NCI-H1417 treated with DMSO at 0.1 percent for 48 hours (cell line): ENCODE measurements at places on chromosomes 3 and 15.

DNA sequence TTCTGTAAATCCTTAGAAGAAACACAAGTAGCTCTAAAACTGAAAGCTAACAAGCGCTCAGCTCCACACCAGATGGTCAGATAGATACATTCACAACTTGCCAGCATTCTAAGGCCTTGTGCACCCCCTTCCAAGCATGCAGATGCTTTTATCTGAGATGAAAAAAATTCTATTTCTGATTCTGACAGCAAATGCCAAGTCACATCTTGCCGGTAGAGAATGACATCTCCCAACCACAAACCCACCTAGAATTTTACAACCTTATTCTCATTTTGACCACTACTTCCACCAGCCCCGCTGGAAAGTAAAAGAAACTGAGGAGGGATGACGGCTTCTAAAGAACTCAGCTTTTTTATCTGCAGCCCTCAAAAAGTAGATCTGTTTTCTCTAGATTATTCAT is 57.7 kb downstream of the SUMF1 start:
- no peak for DNase-seq

DNA sequence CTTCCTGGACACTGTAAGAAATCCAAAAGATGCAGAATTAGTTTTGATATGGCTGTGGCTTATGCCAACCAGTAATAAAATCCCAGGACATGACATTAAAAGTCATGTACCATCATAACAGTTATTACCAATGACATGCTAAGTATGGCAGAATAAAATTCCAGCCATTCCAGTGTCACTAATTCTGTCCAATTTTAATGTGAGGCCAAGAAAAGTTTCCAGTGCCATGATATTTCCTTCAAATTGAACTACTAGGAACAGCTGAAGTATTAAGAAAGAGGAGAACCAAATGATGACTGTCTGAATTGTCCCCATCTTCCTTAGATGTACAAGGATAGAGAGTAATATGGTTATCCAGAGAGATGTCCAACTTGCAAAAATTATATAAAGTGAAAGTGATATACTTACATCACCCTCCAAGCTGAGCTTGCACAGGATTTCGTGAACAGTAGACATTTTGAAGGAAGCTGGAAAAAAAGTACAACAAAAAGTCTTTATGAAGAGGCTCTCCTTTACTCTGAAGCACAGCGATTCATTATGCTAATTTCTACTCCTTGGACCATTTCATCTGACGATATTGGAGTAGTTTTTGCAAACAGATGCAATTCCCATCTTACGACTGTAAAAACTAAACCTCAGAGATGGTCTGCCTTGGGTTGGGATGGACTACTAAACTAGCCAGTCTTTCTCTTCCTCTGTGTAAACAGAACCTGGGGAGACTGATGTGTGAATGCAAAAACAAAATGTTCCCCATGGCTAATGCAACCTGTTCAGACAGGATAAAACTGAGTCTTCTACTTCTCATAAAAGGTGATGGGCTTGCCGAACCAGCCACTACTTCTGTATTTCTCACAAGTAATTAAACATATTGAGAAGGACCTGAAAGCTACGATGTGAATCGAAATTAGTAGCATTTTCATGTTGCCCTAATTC is 11.9 kb downstream of the ANXA2 start:
- no peak for DNase-seq

GRCh38 chr15:57553526-57553925 is 38.2 kb upstream of the MYZAP start:
- DNase-seq: no peak

DNA sequence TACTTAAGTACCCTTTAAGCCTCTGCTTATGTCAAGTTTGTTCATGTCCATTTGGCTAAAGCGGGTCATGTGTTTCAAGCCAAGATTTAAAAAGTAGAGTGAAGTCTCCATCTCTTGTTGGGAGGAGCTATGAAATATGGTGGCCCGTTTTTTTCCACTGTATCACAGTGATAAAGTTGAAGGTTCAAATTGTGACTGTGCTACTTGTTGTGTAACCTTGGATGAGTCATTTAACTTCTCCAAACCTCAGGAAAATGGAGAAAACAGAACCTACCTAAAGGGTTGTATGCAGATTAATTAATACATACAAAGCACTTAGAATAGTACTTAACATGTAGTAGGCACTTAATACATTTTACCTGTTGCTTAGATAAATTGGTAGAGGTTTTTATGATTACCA is 43.4 kb downstream of the SNAPC5 start:
- DNase-seq: no peak

DNA sequence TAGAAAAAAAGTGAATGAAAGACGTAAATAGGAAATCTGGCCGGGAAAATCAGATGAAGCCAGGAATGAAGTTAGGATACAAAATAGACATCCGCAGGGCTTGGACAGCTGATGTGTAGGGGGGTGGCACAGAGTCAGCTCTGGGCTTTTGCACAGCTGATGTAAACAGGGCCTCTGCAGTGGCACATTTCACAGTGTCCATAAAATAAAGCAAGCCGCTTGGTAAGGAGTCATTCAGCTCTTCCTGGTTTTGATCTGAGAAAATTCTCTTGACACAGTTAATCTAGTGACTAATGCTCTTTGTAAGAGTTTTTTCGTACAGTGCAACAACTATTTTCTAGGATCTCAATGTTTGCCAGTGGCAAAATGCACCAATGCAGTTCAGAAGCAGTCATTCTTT is 153.3 kb downstream of the USP13 start:
- no peak for DNase-seq

DNA sequence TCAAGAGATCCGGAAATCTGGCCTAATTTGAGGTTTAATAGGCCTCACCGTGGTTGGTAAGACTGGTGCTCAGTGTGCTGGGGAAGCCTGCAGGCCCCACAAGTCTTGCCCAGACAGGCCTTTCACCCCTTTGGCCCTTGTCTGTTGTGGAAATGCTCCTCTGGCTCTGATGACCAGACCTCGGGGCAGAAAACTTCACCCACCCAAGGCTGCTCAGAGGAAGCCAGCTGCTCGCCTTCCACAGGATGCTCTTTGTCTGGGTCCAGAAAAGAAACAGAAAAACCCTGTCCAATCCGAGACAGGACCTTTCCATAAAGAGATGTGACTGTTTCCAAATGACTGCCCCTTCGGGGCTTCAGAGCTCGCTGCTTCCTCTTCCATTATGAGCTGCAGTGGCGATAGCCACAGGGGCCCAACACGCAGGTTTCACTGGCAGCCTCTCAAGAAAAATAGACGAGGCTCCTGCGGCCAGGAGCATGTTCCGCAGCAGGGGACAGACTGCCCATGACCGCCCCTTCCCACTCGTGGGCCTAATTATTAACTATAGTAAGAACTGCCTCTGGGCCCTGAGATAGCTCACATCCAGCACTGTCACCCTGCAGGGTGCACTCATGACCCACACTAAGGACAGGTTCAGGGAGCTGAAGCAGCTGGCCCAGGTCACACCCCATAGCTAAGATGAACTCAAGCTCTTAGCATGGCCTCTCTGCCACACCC is 6.8 kb upstream of the SNX22 start:
- no peak for DNase-seq

GRCh38 chr3:173395073-173395411 is 2.5 kb upstream of the NLGN1 start:
- no peak for DNase-seq

DNA sequence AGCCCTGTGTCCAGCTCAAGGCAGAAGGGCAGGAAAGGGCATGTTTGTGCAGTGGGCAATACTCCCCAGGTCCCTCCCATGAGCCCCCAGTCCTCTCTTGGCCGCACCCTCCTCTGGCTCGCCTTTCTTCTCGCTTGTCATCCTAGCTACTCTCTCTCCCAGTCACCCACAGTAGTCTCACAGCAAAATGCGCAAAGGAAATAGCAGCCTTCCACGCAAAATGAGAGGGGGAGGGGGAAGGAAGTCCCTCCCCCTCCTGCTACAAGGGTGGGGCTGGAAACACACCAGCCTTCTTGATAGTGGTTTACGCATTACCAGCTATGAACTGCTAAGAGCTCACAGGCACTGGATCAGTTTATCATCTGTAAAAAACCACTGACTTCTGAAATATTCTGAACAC is 83.8 kb downstream of the GADL1 start:
- no peak for DNase-seq

DNA sequence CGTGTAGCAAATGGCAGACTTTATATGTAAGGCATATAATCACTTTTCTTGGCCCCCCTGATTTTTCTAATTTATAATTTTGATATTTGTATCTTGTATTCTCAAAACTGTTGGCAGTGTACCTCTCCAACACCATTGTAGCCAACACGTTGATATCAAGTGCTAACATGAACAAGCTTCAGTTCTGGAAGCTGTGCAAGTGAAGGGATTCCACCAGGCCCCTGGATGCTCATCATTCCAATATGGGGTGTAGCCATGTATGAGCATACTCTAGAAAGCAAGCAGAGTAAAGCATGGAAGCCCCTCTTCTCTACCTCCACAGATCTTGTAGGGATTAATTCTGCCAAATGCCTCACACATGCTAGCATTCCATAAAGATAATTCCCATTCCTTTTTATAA is 211.3 kb downstream of the MYRIP start:
- no peak for DNase-seq

GRCh38 chr3:127421943-127422662 is 134.3 kb upstream of the PRR20G start:
- DNase-seq: no peak

DNA sequence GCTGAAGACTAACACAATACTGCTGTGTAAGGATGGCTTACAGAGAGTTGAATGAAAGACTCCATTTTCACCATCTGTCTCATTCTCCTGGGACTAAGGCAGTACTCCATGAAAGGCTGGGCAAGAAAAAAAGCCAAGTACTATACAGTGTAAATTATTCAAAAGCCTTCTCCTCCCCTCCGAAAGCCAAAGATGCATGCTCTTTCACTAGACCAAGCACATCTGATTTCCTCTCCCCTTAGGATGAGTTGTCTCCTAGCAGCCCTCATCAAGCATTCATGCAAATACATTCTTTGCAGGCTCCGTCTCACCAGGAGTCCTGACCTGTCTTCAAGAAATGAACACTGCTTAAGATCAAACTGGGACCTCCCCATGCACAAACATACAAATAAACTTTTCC is 133.5 kb upstream of the THBS1 start:
- no peak for DNase-seq

DNA sequence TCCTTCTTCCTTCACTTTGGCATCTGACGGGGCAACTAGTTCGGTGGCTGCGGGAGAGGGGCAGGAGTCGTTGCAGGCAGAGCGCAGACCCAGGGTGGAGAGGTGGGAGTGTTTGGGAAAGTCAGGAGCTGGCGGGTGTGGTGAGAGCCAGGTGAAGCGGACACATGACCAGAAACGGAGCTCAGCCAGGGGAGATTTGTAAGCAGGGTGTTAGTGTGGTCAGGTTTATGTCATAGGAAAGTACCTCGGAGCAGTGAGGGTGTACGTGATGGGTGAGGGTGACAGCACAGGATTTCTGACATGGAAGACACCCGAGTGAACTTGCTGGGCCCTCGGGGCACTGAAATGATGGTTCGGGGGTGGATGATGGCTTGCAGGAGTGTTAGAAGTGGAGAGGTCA is 247.4 kb upstream of the TPM1 start:
- no peak for DNase-seq

- DNase-seq: no peak
Observed at GRCh38 chr3:144771381-144771870, 799.8 kb downstream of the DIPK2A start.

GRCh38 chr15:99997112-99997651 is 263.9 kb upstream of the LYSMD4 start:
- no peak for DNase-seq

DNA sequence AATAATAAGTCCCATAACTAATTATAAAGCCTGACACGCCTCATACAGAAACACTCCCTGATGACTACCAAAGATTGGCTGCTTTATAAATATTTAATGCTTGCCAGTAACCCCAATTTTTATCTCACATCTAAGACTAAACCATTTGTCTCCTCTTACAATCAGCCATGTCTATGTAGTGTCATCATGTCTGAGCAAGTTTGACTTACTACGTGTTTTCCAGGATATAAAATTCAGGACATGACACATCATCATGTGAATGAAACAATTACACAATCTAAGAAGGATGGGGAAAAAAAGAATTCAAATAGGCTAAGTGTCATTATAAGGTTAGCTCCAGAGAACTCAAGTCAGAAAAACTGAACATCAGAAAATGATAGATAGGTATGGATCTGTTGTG is 208.7 kb downstream of the MECOM start:
- no peak for DNase-seq

GRCh38 chr15:39315206-39315850 is 265.6 kb upstream of the THBS1 start:
- DNase-seq: no peak

GRCh38 chr3:124281453-124282316 is 289.8 kb upstream of the ROPN1 start:
- peak; percentile 20 for DNase-seq

- DNase-seq: no peak
Observed at GRCh38 chr3:15331606-15332404, 581 bp downstream of the SH3BP5 start.

DNA sequence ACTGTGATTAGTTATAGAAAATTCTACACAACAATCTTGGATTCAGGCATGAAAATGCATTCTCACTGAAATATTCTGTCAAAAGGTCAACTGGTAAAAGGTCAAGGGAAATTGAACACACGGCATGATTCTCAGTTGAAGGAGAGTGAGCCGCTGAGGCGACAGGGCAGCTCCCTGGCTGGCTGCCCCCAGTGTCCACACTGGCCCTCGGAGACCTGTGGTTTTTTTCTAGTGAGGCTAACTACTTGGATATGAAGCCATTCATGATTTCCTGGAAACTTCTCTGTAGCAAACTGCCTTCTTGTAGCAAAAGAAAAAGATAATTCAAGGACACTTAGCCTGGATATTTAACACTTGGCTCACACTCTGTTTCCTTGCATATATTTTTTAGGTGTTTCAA is 37.2 kb downstream of the AADACL2 start:
- DNase-seq: no peak

GRCh38 chr3:57727106-57727505 is 29.0 kb upstream of the SLMAP start:
- DNase-seq: no peak

DNA sequence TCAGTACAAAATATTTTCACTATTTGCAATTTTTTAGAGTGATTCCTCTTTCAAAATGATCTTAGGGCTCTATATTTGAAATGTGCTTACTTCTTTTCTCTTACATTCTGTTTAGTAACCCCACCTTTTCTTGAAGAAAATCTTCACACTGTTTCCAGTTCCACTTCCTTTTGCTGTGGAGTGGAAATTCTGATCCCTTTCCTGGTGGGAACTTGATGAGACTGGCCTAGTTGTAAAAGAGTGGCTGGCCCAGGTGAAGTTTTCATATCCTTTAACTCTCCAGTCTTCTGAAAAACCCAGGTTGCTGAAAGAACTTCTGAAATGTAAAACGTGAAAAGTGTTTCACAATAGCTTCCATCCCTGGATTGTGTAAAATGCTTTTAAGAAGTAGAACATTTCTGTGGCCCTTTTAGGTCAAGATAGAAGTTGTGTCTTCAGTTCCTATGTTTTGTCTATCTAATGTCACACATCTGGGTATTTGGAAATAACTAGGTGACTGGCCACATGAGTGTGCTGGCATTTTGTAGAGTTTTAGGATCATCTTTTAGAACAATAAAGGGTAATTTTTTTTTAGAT is 84.8 kb upstream of the LRIG1 start:
- no peak for DNase-seq

GRCh38 chr3:3086239-3086638 is 23.9 kb downstream of the IL5RA start:
- DNase-seq: no peak

- no peak for DNase-seq
Observed at GRCh38 chr15:60118146-60118545, 114.0 kb downstream of the FOXB1 start.
